Cardiac muscle cell (in vitro differentiated cells and primary cell): ENCODE measurements at places on chromosomes 1 and 21. TPM values are rescaled to one million over a fixed set of nuclear protein-coding genes. Genes with fewer than 3 reads are reported as not detected.

PRELP gene
- total RNA-seq, result 0.25 TPM in 1 of 2 replicates, not detected in the other

- DNase-seq, result peak; percentile 67
These were observed 877 bp downstream of the IRF2BP2 start for GRCh38 chr1:234608911-234609690.

CRNN gene
- total RNA-seq, result not detected in 2 replicates

DNA sequence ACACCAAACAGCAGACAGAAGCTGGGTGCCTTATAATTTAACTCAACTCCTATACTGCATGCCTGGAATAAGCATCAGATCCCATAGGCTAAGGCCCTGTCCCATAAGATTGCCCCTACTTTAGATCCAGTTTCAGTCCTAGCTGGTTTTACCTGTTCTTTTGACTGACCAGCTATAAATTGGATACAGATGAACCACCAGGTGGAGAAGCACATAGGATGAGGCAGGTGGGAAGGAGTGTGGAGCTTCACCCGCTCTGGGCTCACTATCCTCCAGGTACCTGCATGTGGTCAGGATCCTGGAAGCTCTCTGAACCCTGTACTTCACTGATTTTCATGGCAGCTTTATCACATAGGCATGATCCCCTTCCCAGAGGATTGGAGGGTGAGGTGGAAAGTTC lies 51.3 kb downstream of the MAST2 start:
- no peak for DNase-seq

DNA sequence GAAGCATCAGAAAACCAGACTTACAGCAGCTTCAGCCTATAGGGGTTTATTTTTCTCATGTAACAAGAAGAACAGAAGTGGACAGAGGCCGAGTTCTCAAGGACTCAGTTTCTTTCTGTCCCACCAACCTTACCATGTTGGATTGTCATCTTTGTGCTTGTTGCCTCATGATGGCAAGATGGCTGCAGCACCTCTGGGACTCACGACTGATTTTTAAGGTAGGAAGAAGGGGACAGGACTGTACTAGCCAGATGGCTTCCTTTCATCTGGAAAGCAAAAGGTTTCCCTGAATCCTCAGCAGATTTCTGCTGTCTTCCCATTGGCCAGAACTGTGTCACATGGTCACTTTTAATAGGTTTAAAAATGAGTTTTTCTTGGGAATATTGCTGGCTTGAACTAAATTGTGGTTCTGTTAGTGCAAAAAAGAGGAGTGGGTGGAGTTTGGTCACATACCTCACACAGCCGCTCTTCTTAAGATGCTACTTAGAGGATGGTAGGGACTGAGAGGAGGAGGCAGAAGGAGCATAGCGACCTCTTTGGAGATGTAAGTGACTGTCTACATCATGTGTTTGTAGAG lies 48.1 kb upstream of the ENAH start:
- DNase-seq, result no peak

SPATA46 gene
- total RNA-seq, result not detected in 2 replicates

DNA sequence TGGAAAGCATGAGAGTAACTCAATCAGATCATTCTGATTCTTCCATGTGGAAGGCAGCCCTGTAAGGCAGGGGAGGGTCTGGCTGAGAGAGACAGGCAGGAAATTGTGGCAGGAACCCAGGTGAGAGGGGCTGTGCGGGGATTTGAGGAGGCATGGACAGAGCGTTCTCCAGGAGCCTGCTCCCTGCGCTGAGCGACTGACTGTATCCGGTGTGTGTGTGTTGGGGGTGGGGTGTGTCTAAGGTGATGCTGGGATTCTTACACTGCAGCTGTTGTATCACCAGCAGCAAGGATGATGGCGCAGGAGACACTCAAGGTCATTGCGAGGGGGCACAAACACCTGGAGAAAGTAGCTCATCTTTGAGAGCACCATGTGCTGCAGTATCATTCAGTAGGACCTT lies 128.5 kb downstream of the RHOU start:
- no peak for DNase-seq

NUAK2 gene
- 3.4 and 4.3 TPM in 2 replicates for total RNA-seq

SLC37A1 gene
- 5.3 and 8.4 TPM in 2 replicates for total RNA-seq

DNA sequence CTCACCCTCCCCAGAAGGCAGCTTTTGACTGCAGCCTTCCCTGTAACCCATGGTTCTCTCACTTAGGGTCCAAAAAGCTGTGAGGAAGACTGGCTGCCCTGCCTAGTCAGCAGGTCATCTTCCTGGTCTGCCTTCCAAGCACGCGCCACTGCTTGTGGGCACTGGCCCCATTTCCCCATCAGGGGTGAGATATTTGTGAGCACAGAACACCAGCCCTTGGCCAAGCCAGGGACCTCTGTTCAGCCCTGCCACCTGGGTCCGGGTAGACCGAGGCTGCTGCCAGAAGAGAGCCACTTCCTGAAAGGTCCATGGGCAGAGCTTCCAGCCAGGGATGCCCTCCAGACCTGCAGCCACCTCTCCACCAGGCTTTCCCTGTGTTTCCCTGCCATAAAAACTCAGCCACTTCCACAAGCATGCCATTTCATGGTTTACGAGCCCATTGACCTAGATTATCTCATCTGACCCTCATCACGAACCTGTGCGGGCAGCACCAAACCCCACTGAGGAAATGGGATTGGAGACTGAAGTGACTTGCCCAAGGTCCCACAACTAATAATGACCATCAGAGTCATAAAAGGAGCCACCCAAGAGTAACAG lies 40.5 kb downstream of the GLIS1 start:
- DNase-seq, result no peak

DNA sequence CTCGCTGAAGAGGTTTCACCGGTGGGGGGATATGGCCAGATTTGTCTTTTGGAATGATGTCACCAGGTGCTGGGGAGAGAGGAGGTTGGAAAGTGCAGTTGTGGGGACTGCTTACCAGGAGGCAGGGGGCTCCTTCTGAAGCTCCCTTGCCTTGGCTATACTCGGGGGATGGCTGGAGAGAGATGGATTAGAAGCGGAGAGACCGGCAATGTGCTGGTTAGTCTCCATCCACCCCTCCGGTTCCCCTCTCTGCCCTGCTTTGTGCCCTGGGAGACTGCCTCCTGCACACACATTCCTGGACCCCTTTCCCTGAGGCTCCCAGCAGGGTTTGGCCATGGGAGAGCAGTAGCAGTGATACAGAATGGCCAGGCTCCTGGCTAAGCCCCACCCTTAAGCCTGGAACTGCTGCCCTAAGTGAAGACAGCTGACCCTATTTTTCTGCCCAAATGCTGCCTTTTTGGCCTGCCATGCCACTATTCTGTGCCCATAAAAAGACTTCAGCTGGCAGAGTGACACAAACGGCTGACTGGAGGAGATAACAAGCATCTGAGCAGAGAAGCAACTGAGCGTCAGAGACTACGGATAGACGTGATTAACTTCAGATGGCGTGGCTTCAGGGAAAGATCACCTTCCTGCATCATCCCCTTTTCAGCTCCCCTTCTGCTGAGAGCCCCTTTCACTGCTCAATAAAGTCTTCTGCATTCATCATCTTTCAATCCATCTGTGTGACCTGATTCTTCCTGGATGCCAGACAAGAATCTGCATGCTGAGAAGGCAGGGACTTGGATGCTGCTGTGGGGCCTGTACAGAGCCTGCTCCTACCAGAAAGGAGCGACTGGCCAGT lies 14.5 kb upstream of the VPS13D start:
- DNase-seq, result no peak

REN gene
- 0.39 TPM in 1 of 2 replicates, not detected in the other for total RNA-seq

MFAP2 gene
- total RNA-seq, result 51.9 and 79.7 TPM in 2 replicates

- peak; percentile 22 for DNase-seq
These were observed 1.2 kb downstream of the VAV3 start for GRCh38 chr1:107963601-107964335.

KCNQ4 gene
- total RNA-seq, result 1.3 and 3.7 TPM in 2 replicates

- DNase-seq, result no peak
These were observed 49.0 kb downstream of the TOMM20 start for GRCh38 chr1:235079443-235080296.

DNA sequence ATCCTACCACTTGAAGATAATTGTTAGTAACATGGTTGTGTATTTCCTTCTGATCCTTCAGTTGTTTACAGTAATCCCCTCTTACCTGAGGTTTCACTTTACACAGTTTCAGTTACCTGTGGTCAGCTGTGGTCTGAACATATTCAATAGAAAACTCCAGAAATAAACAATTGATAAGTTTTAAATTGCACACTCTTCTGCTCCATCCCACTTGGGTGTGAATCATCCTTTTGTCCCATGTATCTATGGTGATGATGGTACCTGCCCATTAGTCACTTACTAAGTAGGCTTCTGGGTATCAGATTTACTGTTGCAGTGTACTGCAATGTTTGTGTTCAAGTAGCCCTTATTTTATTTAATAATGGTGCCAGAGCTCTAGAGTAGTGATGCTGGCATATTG lies 62.5 kb downstream of the OSBPL9 start:
- DNase-seq, result no peak

SPRR2G gene
- not detected in 2 replicates for total RNA-seq

GRCh38 chr1:243731974-243732625 lies 117.9 kb downstream of the AKT3 start:
- DNase-seq, result peak; percentile 24

DNA sequence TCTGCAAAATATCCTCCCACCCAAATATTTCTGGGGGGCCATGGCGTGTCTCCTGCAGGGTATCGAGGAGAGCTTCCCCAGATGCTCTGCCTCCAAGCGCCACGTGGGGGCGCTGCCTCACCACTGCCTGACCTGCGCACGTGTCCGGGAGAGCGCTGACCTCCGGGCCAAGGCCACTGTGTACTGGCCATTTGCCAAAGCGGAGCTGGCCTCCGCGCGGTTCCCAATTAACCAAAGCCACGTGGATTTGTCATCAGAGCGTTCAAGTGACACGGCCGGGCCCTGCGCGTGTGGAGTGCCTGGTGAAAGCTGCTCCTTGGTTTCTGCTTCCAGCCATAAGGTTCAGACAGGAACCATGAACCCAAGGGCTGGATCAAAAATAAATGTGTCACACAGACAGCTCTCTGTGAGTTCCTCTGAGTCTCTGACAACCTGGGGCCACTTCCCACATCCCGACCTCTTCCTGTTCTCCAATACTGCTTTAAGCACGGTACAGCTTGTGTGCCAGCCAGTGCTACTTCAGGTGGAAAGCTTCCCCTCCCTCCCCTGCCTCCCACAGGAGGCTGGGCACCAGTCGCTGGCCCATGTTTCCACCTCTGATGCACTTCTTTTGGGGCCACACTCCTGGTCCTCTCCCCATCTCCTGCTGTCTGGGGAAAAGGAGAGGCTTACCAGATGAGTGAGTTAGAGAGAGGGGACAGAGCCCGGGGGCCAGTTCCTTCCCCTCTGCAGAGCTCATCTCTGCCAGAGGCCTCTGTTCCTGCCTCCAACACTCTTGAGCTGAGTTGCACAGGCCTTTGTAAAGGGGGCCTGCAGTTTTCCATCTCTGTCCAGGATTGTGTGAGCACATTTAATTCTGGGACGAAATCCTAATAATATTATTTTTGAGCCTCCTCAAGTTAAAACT lies 26.1 kb downstream of the ZP4 start:
- DNase-seq, result peak; percentile 40

GON4L gene
- total RNA-seq, result 19.9 and 26.4 TPM in 2 replicates

AADACL4 gene
- not detected in 2 replicates for total RNA-seq

DNA sequence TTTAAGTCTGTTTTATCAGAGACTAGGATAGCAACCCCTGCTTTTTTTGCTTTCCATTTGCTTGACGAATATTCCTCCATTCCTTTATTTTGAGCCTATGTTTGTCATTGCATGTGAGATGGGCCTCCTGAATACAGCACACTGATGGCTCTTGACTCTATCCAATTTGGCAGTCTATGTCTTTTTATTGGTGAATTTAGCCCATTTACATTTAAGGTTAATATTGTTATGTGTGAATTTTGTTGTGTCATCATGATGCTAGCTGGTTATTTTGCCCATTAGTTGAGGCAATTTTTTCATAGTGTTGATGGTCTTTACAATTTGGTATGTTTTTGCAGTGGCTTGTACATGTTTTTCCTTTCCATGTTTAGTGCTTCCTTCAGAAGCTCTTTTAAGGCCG lies 50.7 kb upstream of the PDE4B start:
- DNase-seq, result no peak

GRCh38 chr1:181033799-181034451 lies at the start of gene MR1:
Gene MR1, plus strand, starts transcription at chr1:181033983. Its CDS starts 25 bp downstream, at chr1:181034008.
- DNase-seq, result peak; percentile 61

DNA sequence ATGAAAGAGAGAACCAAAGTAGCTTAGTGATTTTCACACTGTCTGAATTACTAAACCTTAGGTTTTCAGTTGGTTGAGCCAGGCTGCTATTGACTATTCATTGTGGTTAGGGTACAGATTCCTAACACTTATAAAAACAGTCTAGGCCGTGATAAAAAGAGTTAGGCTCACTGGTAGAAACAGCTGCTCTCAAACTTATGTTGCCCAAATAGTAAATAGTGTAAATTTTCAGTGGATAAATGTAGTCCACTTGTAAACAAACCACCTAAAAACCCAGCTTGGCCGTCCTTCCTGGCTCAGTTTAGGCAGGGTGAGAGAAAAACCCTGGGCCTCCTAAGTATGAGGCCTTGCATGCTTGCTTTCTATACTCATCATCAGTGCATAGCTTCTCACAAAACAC lies 34.9 kb downstream of the ARID1A start:
- no peak for DNase-seq

CFHR3 gene
- 0.07 and 0.39 TPM in 2 replicates for total RNA-seq

OR2G2 gene
- not detected in 2 replicates for total RNA-seq

GRCh38 chr21:44574457-44575306 lies 1.2 kb downstream of the KRTAP10-4 start:
- DNase-seq, result no peak

- DNase-seq, result peak; percentile 22
These were observed 29.9 kb downstream of the PMVK start for GRCh38 chr1:154906621-154907081.

- DNase-seq, result peak; percentile 44
These were observed 168.0 kb upstream of the RAB4A start for GRCh38 chr1:229102741-229103391.

GJA5 gene
- 23.9 and 25.8 TPM in 2 replicates for total RNA-seq

DNA sequence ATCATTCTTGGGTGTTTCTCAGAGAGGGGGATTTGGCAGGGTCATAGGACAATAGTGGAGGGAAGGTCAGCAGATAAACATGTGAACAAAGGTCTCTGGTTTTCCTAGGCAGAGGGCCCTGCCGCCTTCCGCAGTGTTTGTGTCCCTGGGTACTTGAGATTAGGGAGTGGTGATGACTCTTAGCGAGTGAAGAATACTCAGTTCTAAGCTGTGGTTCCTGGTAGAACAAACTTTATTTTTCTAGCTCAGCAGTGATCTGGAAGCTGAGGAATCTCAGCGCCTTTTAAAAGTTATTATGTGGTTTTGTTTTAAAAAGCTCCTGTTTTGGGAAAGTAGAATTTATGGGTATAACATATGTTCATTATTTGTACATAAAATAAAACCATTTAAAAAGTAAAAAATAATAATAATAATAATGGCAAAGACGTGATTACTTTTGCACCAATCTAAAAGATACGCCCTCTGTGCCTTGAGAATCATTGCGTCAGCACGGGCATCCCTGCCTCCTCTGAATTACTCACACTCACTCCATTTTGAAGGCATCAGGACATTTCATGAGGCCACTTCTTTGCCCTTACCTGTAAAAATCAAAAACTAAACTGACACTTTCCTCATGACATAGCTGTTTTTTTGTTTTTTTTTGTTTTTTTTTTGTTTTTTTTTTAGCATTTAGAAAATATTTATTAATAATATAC lies 29.7 kb upstream of the TNFRSF1B start:
- no peak for DNase-seq

GRCh38 chr21:34202553-34203372 lies 129.4 kb downstream of the MRPS6 start:
- DNase-seq, result peak; percentile 60

- DNase-seq, result no peak
These were observed 30.0 kb downstream of the MFSD2A start for GRCh38 chr1:39984951-39985350.

- DNase-seq, result no peak
These were observed 15.8 kb upstream of the SH2D2A start for GRCh38 chr1:156832434-156832833.
